ENCODE measurements at places on chromosomes 2 and 18.

DNA sequence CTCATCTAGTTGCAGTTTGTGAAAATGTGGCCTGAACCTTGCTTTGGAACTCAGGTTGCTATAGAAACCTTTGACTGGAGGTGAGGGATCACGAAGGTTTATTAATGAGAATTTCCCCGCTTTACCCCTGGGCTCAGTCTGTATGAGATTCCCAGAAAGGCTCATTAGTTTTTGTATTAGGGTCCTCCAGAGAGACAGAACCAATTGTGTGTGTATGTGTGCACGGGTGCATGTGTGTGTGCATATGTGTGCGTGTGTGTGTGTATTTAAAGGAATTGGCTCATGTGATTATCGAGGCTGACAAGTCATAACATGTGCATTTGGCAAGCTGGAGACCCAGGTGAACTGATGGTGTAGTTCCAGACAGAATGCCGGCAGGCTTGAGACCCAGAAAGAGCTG lies 113.8 kb upstream of the DLX2 start:
- no peak for DNase-seq

DNA sequence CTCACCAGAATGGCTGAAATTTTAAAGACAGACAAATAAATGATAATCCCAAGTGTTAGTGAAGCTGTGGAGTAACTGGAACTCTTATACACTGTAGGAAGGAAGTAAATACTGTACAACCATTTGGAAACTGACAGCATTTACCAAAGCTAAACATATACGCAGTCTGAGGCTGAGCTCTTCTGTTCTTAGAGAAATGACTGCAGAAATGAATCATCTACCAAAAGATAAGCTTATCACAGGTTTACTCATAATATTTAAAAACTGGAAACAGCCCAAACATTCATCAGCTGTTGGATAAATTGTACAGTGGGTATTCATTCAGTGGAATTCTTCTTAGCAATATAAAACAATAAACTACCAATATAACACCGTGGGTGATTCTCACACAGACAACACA lies 218.2 kb upstream of the RAB12 start:
- no peak for DNase-seq

DNA sequence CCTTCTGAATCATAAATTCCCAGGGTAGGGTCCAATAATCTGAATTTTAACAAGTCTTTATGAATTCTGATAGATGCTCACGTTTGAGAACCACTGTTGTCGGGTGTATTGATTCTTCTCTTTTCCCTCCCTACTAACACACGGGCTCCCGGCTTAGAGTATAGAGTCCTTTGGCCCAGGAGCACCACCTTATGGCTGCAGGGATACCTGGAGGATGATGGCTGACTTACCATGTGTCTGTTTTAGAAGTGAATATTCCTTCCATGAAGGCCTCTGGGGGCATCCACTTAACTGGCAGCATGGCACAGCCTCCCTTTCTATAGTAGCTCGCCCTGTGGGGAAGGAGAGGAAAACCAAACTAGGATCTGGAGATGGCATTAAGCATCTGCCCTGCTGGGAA lies 91.7 kb downstream of the CLIP4 start:
- no peak for DNase-seq

DNA sequence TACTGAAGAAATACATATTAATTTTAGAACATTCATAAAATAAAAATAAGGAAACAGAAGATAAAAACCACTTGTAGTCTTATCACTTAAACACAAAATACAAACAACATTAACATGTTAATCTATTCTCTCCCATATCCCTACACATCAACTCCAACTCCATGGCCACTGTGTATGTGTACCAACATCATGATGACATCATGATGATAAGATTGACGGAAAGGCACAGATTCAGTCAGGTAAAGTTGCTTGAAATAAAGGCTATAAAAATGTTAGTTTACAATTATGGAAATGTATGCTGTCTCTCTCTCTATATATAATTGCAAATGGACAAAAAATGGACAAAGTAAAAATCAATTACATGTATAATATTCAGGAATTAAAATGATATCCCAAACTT lies 388.5 kb upstream of the UBE2E3 start:
- DNase-seq = no peak

DNA sequence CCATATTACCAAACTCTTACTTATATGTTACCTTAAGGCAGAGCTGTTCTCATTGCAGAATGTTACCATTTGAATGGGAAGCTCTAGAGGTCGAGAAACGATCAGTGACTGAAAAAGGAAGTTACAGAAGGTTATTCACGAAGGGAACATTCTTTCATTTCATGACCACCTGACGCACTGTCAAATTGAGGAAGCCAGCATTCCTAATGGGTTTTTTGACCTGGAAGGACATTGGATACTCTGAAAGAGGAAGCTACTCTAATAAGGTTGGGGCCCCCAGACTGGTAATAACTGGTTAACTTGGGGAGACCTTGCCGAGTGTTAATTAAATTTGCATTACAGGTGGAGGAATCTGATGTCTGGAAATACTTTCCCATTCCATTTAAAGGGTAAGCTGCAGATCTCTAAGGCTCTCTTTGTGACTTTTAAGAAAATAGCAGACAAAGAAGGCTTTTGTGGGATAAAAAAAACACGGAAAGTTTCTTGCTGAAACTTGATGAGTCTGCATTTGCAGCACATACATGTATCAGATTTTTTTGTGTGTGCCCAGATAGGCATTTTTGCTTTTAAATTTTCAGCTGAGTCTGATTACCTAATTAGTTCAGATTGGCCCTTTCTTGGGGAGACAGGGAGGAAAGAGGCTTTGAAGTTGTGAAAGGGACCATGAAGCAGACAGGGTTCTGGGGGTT lies 137.1 kb downstream of the LTBP1 start:
- peak; percentile 44 for DNase-seq

GRCh38 chr2:24842081-24843050 lies 49.1 kb downstream of the CENPO start:
- no peak for DNase-seq

DNA sequence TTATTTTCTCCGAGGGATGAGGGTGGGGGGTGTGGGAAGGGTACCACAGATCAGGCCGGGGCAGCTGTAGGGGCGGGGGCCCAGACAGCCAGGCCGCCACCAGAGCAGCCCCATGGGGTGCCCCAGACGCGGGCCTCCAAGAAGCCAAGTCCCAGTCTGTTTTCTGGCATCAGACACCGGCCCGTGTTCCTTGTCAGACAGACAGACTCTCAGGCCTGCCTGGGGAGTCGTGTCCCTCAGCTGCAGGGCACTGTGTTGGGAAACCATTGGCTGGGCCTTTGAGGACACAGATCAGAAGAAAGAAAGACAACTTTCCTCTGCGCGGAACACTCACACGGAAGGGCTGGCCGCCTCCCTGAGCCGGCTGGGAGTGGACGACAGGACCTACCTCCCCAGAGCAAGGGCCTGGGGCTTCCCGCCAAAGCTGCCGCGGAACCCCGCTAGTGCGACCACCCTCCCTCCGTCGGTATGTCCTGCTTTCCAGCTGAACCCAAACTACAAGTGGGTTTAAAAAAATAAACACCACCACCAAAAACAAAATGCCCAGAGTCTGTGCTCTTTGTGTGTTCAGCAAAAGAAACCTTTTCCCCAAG lies 88.0 kb downstream of the SMAD7 start:
- no peak for DNase-seq

DNA sequence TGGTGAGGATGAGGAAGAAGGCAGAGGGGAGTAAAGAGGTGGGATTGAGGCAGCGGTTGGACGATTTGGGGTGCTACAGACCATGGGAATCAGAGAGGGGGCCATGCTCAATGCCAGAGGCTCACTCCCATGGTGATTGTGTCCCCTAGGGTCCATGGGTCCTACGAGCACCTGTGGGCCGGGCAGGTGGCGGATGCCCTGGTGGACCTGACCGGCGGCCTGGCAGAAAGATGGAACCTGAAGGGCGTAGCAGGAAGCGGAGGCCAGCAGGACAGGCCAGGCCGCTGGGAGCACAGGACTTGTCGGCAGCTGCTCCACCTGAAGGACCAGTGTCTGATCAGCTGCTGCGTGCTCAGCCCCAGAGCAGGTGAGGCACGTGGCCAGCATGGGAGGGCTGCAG lies 5.2 kb downstream of the CAPN10 start:
- no peak for DNase-seq

- DNase-seq = no peak
Measured at GRCh38 chr2:18912225-18912888, 323.0 kb upstream of the NT5C1B start.

- DNase-seq = peak; percentile 65
Measured at GRCh38 chr2:224523626-224524577, 61.3 kb downstream of the CUL3 start.

DNA sequence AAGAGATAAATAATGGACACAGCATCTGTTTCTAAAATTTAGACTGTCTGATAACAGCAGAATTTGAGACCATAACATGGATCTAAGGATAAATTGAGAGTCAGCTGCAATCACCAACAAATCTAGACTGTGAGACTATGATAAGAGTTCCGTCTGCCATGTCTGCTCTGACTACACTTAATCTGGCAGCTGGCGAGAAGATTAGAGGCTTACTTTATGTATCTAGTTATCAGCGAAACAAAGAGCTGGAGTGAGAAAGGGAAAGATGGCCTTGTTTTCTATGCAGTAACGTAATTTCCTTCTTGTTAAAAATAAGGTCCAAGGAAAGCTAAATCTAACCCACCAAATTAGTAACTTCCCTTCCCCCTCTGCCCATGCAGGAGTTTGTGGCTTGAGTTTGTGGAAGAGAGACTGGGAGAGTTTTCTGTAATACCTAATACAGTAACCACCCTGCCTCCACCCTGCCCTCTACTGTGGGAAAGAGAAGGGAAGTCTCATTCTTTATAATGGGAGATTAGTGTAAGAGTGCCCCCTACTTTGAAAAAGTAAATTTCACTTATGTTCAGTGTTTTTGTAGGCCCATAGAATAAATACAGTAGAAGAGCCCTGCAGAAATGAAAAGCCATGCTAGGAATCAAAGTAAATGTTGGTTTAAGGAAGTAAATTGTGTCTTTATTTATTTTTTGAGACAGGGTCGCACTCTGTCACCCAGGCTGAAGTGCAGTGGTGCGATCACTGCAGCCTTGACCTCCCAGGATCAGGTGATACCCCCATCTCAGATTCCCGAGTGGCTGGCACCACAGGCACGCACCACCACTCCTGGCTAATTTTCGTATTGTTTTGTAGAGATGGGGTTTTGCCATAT lies 27.5 kb downstream of the EML4 start:
- peak; percentile 90 for DNase-seq

DNA sequence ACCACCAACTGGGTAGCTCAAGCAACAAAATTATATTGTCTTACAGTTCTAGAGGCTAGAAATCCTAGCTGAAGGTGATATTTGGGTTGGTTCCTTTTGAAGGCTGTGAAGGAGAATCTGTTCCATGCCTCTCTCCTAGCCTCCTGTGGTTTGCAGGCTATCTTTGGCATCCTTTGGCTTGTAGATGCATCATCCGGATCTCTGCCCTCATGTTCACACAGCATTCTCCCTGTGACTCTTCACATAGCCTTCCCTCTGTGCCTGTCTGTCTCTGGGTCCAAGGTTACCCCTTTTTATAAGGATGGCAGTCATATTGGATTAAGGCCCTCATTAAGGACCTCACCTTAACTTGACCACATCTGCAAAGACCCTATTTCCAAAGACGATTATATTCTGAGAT lies 78.6 kb upstream of the MAP3K20 start:
- DNase-seq = no peak

DNA sequence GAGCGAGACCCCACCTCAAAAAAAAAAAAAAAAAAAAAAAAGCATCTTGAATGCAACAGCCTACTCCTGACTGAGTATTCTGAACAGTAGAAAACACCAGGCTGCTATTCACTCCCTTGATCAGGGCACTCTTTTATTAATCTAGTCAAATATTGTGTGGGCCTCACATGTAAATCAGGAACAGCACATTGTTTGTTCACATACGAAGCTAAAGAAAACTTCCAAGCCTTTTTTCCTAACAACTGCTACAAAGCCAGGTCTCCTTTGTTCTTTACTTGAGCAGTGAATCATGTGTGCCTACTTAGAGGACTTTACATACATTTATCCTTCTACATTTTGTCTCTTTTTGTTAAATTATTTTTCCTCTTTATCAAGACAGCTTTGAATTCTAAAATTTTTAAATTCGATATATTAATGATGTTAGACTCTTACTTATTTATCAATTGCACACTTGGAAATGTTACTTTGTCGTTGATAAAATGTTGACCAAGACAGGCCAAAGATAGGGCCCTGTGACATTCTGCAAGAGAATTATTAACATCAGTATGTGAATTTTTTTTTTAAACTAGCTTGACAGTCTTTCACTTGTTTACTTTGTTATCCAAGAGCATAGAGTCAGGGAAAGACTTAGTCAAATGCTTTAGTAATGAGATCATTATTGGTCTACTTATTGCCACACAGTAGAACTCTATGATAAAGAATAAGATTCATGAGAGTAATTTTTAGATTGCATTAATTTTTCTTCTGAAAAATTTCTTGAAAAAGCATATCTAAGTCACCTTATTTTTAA lies 13.2 kb downstream of the SPATS2L start:
- no peak for DNase-seq

- DNase-seq = peak; percentile 50
Measured at GRCh38 chr2:29295845-29296244, 180.6 kb downstream of the CLIP4 start.

DNA sequence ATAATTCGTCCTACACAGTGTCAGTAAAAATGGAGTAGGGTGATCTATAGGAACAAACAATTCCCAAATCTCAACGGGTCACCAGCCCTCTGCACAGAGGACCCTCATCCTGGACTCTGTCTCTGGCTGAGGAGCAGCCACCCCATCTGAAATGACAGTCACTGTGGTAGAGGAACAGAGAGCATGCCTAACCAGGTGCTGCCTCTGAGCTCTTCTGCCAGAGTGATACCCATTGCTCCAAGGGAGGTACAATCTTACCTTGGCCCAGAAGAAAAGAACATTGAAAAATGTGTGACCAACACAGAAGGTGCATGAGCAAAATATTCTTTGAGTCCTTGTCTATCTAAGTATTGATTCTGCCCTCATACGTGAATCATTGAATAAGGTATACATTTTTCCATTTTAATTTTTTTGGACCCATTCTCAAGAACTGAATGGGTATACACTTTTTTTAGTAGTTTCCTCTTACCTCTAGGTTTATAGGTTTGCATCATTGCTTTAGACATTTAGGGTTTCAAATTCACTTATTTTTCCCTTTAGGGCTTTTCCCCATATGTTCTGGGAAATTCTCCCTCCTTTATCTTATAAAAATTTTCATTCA lies 8.7 kb downstream of the SP140 start:
- no peak for DNase-seq

DNA sequence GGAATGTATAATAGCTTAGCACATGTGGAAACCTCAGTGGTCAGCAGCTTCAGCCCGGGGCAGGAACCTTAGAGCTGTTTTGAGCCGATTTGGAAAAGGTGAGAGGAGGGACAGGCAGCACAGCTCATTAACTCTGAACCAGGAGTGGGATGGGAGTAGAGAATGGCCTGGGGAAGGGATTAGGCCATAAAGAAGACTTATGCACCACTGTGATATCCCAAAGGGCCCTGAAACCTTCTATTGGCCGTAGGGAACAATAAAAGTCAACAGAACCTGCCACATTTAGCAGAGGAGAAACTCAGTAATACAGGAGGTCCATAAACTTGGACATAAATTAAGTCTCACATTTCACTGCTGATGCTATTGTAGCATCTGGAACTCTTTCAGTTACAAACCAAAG lies 124.2 kb upstream of the REV1 start:
- DNase-seq = no peak

- no peak for DNase-seq
Measured at GRCh38 chr2:239946562-239946863, 78.6 kb downstream of the NDUFA10 start.

Data from hematopoietic multipotent progenitor cell treated with erythropoietin and hydrocortisone succinate and interleukin-3 and kit ligand, for 4 days (in vitro differentiated cells).